ENCODE measurements at places on chromosomes 16 and 17. TPM values are rescaled to one million over a fixed set of nuclear protein-coding genes. Genes with fewer than 3 reads are reported as not detected.

GRCh38 chr17:1091900-1092299 lies 87.9 kb downstream of the ABR start:
- no peak for DNase-seq

DNA sequence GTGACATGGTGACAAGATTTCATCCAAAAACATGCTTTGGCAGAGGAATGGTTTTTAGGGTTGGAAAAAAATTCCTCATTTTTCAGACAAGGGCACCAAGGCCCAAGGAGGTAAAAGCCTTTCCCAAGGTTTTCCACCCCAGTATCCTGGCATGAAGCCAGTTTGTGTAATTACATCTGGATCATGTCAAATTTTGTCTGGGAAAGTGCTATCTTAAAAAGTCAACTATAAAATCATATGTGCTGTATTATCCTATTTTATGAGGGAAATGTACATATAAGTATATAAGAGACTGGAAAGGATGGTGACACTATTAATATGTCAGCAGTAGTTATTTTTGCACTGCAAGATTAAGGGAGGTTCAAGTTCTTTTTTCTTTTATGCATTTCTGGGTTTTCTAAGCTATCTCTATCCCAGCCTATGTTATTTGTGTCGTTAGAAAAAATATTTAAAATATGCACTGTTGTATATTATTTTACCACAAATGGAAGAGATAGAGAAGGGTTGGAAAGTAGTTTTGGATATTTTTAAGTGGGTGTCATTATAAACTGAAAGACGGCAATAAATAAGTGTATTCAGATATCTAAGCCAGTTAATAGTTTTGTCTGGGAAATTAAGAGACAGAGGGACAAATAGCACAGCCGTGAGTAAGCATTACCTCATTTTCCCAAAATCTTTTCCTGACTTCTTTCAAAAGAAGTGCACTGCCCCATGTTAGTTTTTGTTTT lies 13.5 kb upstream of the FBXO47 start:
- no peak for DNase-seq

DNA sequence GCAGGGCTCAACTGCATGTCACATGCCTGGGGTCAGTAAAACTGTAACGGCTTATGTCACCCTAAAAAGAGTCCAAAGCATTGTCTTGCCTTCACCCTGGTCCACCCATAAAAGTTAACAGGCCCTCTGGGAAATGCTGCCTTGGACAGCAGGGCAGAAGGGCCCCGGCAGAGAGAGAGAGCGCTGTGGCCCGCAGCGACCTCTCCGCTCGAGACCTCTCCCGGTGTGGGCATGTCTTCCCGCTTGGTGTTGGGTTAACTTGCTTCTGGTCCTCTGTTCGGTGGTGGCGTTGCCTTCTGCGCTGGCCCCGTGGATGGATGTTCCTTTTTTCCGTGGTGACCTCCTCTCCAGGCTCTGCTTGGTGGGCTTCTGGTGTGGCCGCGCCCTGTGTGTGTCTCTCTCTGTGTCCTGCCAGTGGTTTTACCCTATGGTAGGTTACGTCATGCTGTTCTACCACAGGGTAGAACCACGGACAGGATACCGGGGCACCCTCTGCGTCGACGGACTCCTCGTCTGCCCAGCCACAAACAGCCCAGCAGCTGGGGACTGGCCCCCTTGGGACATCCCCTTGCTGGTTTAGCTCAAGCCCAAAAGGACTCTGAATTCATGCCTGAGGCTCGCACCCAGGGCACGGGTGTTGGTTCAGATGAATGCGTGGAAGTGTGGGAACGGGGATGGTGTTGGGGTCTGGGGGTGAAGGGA lies 18.3 kb upstream of the CLEC18A start:
- DNase-seq = no peak

- no peak for DNase-seq
Observed at GRCh38 chr16:67277294-67277998, 1.9 kb upstream of the PLEKHG4 start.

SLC13A5 gene
- total RNA-seq = 0.52 TPM

TTLL6 gene
- 5.1 TPM for total RNA-seq

SHISA9 gene
- total RNA-seq = 0.89 TPM

DNA sequence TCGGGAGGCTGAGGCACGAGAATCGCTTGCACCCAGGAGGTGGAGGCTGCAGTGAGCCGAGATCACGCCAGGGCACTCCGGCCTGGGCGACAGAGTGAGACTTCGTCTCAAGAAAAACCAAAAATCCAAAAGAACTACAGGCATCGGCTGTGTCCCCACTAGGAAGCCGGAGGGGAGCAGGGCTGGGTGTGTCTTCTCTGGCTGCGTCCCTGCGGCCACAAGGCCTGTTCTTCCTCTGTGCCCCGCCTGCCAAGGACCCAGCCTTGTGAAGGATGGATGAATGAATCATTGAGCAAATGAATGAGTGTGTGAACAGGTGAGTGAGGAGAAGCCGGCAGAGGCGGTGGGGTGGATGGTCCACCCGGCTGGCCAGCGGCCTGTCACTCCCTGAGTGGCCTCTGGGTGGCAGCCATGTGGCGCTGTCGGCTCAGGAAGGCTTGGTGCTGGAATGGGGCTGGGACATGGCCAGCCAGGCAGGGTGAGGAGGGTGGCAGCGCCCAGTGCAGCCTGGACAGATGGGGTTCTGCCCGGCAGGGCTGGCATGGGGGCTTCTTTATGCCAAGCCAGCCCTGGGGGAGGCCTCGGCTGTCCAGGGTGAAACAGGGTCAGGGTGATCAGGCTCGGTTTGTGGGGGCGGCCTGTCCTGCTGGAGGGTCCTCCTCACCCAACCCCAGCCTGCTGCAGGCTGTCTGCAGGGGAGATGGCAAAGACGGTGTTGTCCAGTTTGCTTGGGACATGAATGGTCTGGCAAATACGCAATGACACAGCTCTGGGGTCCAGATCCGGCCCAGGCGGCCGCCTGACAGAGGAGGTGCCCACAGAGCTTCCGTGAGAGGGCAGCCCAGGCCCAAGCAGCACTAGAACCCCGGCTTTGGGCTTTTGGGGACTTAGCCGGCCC lies 21.7 kb downstream of the SLC25A10 start:
- peak; percentile 76 for DNase-seq

DNA sequence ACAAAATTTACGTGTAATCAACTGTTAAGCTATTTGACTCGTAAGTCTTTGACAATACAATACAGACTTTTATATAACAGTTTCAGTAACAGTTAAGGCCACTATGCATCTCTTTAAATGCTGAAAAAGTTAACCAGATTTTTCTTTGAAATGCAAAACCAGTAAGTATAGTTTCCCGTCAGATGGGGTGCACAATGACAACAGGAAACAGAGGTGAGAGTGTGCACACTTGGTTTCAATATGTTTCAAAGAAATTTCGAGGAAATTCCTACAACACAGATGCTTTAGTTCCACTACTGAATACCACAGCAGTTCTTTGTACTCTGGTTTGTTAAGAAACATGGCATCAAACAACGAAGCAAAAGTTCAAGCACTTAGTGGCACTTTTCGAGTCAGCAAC lies 48.4 kb downstream of the RNF157 start:
- DNase-seq = no peak

Data from mucosa of gallbladder (tissue), 1 donor.